ENCODE measurements at places on chromosomes 6 and 20.

DNA sequence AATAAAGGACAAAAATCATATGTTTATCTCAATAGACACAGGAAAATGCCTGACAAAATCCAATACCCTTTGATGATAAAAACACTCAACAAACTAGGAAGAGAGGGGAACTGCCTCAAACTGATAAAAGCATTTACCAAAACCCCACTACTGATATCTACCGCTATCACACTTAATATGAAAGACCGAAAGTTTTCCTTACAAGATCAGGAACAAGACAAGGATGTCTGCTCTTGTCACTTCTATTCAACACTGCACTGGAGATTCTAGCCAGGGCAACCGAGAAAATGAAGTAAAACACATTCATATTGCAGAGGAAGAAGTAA, 25.1 kb downstream of the GZF1 start:
- DNase-seq, result no peak

- DNase-seq, result no peak
Observed at GRCh38 chr6:1498491-1499113, 109.2 kb downstream of the FOXF2 start.

- peak; percentile 19 for DNase-seq
Observed at GRCh38 chr6:15441215-15441868, 195.5 kb downstream of the JARID2 start.

DNA sequence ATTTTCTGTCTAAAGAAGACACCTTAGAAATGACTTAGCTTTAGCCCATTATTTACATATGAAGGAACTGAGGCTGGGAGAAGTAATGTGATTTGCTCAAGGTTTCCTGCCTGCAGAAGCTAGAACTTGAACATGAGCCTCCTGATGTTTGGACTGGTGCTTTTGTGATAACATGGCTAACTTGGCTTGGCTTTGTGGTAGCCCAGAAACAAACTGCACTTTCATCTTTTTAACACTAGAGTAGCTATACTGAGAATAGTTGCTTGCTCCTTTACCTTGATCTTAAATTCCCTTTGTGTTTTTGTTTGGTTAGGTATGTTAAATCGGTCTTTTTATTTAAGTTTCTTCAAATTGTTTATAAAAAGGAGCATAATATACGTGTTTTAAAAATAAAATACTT, 163.5 kb upstream of the MANEA start:
- no peak for DNase-seq
